Bronchial epithelial cell (primary cell): ENCODE measurements at places on chromosomes 5 and 9. TPM values are rescaled to one million over a fixed set of nuclear protein-coding genes. Genes with fewer than 3 reads are reported as not detected.

The PDE6A gene
- not detected in 2 replicates for total RNA-seq

The MUSK gene
- under 0.01 TPM in 1 of 2 replicates, not detected in the other for total RNA-seq

GRCh38 chr5:87151547-87151946, 116.1 kb upstream of the RASA1 start:
- peak; percentile 93 for DNase-seq

DNA sequence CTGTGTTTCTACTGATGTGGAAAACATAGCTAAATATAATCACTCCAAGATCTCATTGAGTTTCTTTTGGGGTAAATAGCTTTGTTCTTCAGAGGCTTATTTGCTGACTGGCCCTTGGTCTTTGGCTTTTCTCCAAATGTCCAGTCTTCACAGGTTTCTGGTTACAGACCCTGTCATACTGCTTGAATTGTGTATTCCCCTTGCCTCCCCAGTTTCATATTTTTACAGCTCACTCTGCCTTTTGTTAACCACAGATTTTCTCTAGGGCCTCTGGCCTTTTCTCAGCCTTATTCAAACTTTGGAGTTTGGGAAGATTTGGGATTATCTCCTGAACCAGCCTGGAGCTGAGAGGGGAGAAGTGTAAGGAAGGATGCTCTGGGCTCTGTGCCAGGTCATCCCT, 23.9 kb downstream of the ISOC1 start:
- no peak for DNase-seq

The AMBP gene
- not detected in 2 replicates for total RNA-seq

The FRRS1L gene
- total RNA-seq, result under 0.01 TPM in 1 of 2 replicates, not detected in the other

The PRR7 gene
- total RNA-seq, result 3.1 and 5.0 TPM in 2 replicates

- DNase-seq, result no peak
These were observed 505 bp upstream of the ACER2 start for GRCh38 chr9:19408316-19408692.

GRCh38 chr9:115673599-115673998, 480.0 kb upstream of the PAPPA start:
- peak; percentile 41 for DNase-seq

The SLC34A1 gene
- total RNA-seq, result not detected in 2 replicates

The SPATA31A3 gene
- total RNA-seq, result not detected in 2 replicates

- no peak for DNase-seq
These were observed 172.8 kb upstream of the PLCXD3 start for GRCh38 chr5:41683181-41683580.

- no peak for DNase-seq
These were observed 431 bp downstream of the BNC2 start for GRCh38 chr9:16869882-16870595.

The ARHGEF39 gene
- total RNA-seq, result 0.13 and 0.79 TPM in 2 replicates

GRCh38 chr5:137734962-137735554, 831 bp downstream of the KLHL3 start:
- DNase-seq, result peak; percentile 69

DNA sequence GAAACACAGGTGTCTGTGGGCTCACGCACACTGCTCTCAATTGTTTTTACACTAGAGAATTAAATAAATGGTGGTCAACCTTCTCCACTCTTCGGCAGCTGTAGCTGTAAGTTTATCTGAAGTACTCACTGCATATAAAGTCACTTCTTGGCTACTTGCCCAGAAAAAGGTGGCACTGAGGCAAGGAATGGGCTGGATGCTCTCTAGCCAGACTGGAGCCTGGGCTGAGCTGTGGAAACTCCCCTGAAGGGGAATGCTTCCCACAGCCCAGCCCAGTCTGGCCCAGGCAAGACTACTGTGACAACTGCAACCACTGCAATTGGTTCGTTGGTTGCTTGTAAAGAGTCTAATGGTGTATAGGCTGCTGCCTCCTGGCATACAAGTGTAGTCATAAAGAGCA, 4.5 kb downstream of the LEAP2 start:
- DNase-seq, result no peak

The NME5 gene
- total RNA-seq, result 0.53 and 0.64 TPM in 2 replicates

The GPX3 gene
- total RNA-seq, result 79.0 and 182 TPM in 2 replicates

The MAMDC2 gene
- total RNA-seq, result 0.26 and 0.53 TPM in 2 replicates

DNA sequence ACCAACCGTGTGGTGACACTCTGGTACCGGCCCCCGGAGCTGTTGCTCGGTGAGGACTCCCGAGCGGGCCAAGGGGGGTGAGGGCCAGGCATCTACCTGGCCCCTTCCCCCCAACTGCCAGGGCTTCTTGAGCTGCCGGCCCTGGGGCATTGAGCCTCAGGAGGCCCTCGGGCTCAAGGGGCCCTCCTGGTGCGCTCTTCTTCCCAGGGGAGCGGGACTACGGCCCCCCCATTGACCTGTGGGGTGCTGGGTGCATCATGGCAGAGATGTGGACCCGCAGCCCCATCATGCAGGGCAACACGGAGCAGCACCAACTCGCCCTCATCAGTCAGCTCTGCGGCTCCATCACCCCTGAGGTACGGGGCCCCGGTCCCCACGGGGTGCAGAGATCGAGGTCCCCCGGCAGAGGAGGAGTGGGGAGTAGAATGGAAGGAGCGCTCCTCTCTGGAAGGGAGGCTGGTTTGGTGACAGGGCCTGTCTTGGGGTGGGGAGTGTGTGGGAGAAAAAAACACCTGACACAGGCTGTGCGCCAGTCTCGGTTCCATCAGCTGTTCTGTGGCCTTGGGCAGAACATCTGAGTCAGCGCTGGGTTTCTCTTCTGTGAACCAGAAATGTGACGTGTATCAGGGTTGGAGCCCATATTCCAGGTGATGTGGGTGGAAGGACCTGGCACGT, 2.6 kb downstream of the CDK9 start:
- DNase-seq, result no peak

GRCh38 chr5:146081556-146081955, 23.8 kb downstream of the PLAC8L1 start:
- DNase-seq, result no peak

- DNase-seq, result peak; percentile 91
These were observed 81.2 kb upstream of the CCDC112 start for GRCh38 chr5:115377468-115378217.

DNA sequence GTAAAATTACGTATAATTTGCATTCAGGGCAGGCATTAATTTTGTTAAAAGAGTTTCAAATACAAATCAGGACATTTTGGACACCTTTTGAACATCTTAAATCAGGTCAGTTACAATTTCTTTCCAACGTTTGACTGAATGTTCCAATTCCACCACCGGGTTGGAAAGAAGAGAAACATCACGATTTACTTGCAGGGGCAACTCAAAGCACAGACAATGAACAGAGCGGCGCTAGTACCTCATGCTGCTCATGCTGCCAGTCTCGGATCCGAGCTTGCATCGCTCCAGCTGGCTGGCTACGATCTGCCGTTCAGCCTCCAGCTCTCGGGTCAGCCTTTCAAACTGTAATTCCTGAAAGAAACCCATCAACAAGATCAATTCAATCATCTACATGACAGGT, 339.5 kb downstream of the CTNND2 start:
- no peak for DNase-seq

GRCh38 chr5:95870105-95870672, 47.7 kb upstream of the GLRX start:
- peak; percentile 96 for DNase-seq

- peak; percentile 68 for DNase-seq
These were observed 12.5 kb downstream of the ST8SIA4 start for GRCh38 chr5:100890461-100891008.

DNA sequence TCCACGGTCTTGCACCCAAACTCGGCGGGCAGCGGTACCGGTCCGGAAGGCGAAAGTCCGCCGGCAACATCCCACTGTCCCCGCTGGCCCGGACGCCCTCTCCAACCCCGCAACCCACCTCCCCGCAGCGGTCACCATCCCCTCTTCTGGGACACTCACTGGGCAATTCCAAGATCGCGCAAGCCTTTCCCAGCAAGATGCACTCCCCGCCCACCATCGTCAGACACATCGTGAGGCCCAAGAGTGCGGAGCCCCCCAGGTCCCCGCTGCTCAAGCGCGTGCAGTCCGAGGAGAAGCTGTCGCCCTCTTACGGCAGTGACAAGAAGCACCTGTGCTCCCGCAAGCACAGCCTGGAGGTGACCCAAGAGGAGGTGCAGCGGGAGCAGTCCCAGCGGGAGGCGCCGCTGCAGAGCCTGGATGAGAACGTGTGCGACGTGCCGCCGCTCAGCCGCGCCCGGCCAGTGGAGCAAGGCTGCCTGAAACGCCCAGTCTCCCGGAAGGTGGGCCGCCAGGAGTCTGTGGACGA, 33.3 kb downstream of the CD180 start:
- DNase-seq, result no peak

GRCh38 chr5:126664586-126664985, 63.8 kb downstream of the PHAX start:
- no peak for DNase-seq

The PCDHGC4 gene
- total RNA-seq, result 0.53 and 0.90 TPM in 2 replicates

GRCh38 chr9:115146581-115147021, 28.6 kb upstream of the TNC start:
- peak; percentile 94 for DNase-seq

- DNase-seq, result no peak
These were observed 24.6 kb upstream of the GLIS3 start for GRCh38 chr9:4324513-4324912.

GRCh38 chr5:124643336-124643735, 103.1 kb downstream of the ZNF608 start:
- no peak for DNase-seq

The LECT2 gene
- total RNA-seq, result not detected in 2 replicates

DNA sequence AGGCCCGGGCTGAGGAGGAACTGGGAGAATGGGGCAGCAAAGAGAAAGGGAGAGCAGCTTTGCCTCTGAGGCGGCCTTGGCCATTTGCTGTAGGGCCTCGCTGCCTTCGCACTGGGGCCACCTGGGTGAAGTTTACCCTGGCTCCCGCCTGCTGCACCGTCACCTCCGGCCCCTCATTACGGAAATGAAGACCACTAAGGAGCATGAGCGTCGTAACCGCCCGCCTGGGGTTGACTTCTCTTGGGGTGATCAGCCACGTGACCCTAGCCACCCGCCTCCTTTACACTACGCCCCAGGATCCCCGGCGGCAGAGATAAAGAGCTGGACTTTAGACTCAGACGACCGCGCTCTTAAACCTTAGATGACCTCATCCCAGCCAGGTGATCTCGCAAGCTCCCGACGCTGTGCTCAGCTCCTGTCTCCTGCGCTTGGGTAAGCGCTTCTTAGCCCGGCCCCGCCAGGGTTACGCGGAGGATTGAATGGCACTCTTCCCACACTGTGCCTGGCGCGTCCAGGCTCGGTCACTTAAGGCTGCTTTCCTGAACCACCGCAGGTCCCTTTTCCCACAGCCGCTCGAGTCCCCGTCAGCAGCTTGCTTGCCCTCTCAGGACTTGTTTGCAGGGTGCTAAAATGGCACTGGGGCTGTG, 107.9 kb upstream of the LARP1 start:
- peak; percentile 66 for DNase-seq

- DNase-seq, result peak; percentile 53
These were observed 3.3 kb upstream of the OCLN start for GRCh38 chr5:69489246-69489645.

DNA sequence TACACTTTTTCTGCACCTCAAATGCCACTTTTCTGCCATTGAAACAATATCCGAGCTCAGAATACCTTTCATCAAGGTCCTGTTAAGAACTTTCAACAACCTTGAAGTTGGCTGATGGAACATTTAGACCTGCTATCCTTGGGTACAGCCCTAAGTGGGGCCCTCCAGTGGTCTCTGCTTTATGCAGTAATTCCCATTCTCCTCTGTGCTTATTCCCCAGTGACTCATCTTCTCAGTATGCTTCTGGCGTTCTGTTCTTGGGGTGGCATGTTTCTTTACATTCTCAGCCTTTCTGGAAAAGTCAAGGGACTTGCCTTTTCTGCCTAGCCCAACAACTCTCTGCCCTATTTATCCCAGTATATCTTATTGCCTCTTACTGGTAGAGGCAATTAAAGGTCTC, 7.1 kb downstream of the ANP32B start:
- peak; percentile 62 for DNase-seq

DNA sequence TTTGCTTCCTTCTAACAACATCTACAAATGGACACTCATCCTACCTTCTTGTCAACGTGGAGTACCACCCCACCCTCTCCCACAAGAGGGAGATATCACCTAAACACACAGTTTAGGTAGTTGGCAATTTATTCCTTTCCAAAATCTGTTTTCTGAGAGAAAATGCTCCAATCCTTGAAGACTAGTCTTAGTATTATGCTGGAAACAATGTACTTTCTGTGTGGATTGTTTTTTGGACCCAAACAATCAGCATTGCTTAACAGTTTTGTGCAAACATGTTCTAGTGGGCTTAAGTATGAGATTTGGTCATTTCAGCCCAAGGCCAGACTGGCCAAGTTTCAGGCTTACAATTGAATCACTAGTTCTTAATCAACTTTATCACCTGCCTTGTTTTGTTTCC, 359.1 kb downstream of the ARHGEF28 start:
- DNase-seq, result peak; percentile 75

The PLCXD3 gene
- not detected in 2 replicates for total RNA-seq

DNA sequence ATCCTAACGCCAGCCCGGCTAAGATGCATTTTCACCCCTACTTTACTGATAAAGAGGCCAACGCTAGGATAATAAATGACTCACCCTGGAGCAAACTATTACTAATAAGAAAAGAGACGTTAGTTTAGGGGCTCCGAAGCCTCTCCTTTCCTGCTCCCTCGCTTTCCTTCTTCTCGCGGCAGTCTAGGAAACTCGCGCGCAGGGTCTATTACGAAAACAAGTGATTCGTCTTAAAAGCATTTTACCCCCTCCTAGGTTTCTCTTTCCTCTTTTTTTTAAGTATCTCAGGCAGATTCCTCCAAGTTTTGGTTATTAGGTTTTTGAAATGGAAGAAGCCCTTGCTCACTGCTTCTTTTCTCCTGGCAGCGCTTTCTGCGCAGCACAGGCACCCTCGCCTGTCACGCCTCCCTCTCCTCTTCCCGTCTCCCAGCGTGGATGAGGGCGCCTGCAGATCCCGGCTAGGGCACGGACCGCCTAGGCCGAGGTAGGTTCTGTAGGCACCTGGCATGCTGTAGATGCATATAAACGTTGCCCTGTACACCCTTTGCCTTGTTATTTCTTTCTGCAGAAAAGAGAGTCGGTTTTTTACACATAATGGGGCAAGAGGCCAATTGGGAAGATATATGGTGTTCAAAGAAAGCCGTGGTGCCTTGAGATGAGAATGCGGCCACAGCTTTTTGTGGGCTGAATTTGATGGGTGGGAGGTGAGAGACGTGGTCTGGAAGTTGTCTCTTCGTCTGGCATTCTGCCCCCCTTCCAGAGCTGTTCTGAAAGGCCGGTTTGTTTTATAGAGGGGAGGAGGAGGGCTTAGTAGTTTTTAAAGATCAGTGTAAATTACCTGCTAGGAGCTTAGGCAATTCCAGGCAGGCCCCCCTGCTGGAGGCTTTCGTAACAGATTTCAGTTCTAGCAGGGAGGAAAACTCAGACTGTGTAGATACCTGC, 983 bp downstream of the GCNT1 start:
- DNase-seq, result peak; percentile 65

DNA sequence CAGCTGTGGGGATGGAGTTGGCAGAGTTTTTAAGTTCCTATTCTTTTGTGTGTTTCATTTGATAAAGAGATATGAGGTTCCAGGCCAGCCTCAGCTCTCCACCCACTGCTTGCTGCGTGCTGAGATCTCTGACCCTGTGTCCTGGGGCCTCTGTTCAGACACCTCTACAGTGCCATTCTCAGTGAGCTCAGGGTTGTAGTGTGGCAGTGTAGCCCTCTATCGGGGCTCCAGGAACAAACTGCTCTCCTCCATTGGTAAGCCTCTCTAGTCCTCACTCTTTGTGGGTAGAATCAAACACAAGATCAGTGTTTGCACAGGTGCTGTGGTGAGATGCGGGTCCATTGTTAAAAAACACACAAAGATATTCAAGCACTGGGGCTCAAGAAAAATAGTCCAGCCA, 386.6 kb upstream of the RPS23 start:
- DNase-seq, result no peak

- no peak for DNase-seq
These were observed 124.4 kb upstream of the FBXL7 start for GRCh38 chr5:15375559-15375958.
